ENCODE measurements at places on chromosomes 5 and 9.

- no peak for DNase-seq
Observed at GRCh38 chr9:35758475-35759050, 4.5 kb upstream of the MSMP start.

- no peak for DNase-seq
Observed at GRCh38 chr5:170656346-170656745, 127.2 kb upstream of the GABRP start.

DNA sequence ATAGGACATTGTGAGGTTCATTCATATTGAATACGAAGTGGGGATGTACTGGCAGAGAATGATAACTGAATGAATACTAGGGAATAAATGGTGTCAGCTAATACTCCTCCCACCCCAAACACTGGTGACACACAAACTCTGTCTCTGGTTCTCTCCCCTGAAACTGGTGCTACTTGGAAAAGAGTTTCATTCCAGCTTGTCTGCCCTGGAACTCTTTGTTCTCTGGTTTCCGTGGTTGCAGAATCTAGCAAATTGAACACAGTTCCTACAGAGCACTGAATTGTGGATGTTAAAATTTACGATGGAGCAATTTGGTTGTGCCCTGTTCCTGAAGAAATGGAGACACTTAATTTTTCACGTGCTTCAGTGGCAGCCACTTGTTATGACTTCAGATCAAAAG lies 181.7 kb downstream of the KCTD16 start:
- DNase-seq, result no peak

- DNase-seq, result no peak
Observed at GRCh38 chr9:126945682-126946081, 31.1 kb downstream of the RALGPS1 start.

DNA sequence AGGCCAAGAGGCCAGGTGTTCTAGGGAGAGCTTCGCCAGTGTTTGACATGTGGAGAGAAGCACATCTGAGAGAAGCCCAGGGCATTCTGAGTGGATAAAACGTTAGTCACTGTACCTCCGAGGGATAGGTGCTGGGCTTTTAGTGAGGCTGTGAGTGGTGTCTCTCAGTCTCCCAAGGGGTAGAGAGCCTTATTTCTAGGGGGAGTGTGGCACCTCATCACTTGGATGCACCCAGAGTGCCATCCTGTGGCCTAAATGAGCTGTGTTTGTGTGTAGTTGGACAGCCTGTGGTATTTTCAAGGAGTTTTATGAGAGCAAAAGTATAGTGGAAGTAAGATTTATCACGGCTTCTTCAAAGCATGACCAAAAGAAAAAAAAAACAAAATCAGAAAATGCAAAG lies 1046.9 kb upstream of the WWC1 start:
- DNase-seq, result no peak

DNA sequence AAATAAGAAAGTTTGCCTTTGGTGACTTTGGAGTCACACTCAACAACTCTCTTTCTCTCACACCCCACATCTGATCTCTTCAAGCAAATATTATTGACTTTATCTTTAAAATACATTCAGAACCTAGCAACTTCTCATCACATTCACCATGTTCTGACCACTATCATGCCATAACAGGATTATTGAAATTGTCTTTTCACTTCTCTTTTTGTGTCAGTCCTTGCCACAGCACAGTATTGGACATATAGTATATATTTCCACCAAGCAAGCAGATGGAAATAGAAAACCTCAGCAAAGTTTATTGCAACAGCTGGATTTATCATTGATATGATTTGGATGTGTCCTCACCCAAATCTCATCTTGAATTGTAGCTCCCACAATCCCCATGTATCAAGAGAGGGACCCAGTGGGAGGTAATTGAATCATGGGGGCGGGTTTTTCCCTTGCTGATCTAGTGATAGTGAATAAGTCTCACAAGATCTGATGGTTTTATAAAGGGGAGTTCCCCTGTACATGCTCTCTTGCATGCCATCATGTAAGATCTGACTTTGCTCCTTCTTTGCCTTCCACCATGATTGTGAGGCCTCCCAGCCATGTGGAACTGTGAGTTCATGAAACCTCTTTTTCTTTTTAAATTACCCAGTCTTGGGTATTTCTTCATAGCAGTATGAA lies 26.9 kb upstream of the ITGA1 start:
- DNase-seq, result no peak

DNA sequence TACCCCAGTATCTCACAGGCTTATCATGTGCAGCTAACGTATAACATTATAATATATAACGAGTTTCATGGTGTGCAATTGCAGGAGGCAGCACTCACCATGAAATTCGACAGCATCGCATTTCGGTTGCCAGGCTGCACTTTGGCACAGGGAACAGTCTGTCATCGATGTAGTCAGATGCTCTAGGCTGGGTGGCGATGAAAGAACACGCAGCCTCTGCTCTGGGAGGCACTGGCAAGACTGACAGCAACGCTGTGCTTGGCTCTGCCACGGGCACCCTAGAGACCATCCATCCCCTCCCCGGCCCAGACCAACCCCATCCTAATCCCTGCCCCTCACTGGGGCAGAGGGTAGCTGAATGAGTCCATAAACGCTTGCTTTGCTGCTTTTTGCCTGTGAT lies 290.8 kb downstream of the MED10 start:
- DNase-seq, result no peak

GRCh38 chr5:54867310-54867944 lies 118.0 kb downstream of the ESM1 start:
- DNase-seq, result peak; percentile 65

DNA sequence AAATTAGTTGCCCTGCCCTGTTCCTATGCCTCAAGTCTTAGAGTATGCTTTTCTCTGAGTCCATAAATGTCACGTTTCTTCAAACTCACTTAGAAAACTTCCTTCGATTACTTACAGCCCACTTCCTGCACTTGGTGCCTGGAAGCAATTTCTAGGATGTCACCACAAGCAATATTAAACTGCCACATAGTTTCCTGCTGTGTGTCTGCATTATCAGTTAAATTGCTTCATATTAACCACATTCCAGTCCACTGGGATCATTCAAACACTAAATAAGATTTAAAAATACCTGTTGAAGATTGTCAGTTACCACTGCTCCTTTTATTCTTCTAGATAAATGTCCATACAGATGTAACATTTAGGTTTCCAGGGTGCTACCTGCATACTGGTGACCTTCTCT lies 4.1 kb downstream of the DENND1A start:
- DNase-seq, result no peak

DNA sequence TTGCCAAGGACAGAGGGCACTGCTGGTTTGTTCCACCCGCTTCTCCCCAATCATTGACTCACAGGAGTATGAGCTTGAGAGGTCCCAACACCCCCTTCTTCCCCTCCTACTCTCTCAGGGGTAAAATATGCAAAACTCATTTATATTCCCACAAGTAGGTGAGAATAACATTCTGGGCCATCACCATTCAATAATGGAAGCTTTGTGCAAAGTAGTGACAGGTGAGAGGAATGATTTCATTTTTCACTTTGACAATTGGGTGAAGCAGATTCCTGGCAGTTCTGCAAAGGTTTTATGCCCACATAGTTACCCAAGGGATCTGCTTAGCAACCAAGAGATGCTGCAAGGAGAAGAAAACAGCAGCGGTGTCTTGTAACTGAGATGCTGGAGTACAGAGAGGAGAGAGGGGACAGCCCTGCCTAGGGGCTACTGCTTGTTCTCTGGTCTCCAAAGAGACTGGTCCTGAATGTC lies 137.6 kb downstream of the CMYA5 start:
- DNase-seq, result no peak

GRCh38 chr9:36164372-36164771 lies 4.8 kb upstream of the CCIN start:
- DNase-seq, result no peak

DNA sequence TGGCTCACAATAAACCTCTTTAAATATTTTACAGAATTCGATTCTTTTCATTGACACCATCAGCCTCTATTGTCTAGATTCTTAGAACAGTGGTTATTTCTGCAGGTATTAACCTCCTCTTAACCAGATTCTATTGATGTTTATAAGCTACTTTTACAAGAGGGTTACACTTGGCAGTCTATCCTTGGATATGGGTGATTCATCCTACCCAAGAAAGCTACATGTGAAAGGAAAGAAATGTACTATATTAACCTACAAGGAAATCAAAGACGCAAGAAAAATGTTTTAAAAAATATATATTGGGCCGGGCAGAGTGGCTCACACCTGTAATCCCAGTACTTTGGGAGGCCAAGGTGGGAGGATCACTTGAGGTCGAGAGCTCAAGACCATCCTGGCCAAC lies 16.7 kb downstream of the SLC25A25 start:
- no peak for DNase-seq

- no peak for DNase-seq
Observed at GRCh38 chr9:4873066-4873465, 80.3 kb downstream of the RCL1 start.

GRCh38 chr5:94310833-94311232 lies 307.6 kb downstream of the KIAA0825 start:
- DNase-seq, result no peak

GRCh38 chr5:151101151-151101550 lies 20.3 kb upstream of the TNIP1 start:
- DNase-seq, result no peak

GRCh38 chr5:168654211-168654721 lies 75.1 kb upstream of the PANK3 start:
- peak; percentile 83 for DNase-seq

DNA sequence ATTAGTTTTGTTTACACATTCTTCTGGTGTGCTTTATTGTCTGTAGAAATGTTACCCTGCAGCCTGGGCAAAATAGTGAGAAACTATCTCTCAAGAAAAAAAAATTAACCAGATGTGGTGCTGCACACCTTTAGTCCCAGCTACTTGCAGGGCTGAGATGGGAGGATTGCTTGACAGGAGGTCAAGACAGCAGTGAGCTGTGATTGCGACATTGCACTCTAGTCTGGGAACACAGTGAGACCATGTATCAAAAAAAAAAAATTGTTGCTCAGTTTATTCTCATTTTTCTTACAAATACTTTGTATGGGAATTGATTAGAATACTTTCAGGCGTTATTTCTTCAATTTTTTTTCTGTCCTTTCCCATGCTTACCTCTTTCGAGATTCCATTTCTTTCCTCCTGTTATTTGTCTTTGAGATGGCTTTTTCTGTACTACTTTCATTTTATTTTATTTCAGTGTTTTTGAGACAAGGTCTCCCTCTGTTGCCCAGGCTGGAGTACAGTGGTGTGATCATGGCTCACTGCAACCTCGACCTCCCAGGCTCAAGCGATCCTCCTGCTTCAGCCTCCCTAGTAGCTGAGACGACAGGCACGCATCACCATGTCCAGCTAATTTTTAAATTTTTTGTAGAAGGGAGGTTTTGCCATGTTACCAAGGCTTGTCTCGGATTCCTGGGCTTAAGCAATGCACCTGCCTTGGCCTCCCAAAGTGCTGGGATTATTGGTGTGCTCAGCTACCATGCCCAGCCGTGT lies 24.9 kb downstream of the TENT2 start:
- DNase-seq, result peak; percentile 14

- no peak for DNase-seq
Observed at GRCh38 chr9:83239747-83240146, 176.8 kb upstream of the RASEF start.

DNA sequence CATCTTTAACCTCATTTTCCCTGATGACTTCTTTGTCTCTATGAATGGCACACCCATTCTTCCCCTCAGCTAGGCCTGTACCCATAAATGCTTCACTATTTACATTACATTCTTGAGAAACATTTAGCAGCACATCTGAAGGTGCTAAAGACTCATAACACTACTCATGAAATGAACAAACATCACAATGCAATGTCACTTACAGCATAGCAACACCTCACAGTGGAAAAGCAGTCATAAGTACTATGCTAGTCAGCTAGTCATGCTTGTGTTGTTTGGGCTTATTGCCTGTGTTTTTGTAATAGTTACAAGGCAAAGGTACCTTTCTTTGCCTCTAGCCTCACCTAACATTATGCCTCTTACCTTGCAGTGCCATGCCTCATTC lies 228.9 kb downstream of the KIAA0825 start:
- DNase-seq, result no peak

GRCh38 chr5:31941151-31941755 lies 232.9 kb downstream of the GOLPH3 start:
- DNase-seq, result no peak

GRCh38 chr5:146565764-146566367 lies 49.9 kb upstream of the GPR151 start:
- DNase-seq, result peak; percentile 23

- no peak for DNase-seq
Observed at GRCh38 chr9:114235033-114235661, 79.8 kb downstream of the COL27A1 start.

- DNase-seq, result no peak
Observed at GRCh38 chr5:172680921-172681320, 39.9 kb downstream of the NEURL1B start.

- no peak for DNase-seq
Observed at GRCh38 chr9:132293145-132293721, 61.6 kb downstream of the SETX start.

- no peak for DNase-seq
Observed at GRCh38 chr9:112029921-112030444, 133.4 kb downstream of the UGCG start.

- DNase-seq, result no peak
Observed at GRCh38 chr5:662751-663435, 30.3 kb downstream of the TPPP start.

- no peak for DNase-seq
Observed at GRCh38 chr5:160260881-160261815, 31.8 kb downstream of the FABP6 start.

- DNase-seq, result peak; percentile 47
Observed at GRCh38 chr9:107847978-107848964, 358.7 kb upstream of the KLF4 start.

DNA sequence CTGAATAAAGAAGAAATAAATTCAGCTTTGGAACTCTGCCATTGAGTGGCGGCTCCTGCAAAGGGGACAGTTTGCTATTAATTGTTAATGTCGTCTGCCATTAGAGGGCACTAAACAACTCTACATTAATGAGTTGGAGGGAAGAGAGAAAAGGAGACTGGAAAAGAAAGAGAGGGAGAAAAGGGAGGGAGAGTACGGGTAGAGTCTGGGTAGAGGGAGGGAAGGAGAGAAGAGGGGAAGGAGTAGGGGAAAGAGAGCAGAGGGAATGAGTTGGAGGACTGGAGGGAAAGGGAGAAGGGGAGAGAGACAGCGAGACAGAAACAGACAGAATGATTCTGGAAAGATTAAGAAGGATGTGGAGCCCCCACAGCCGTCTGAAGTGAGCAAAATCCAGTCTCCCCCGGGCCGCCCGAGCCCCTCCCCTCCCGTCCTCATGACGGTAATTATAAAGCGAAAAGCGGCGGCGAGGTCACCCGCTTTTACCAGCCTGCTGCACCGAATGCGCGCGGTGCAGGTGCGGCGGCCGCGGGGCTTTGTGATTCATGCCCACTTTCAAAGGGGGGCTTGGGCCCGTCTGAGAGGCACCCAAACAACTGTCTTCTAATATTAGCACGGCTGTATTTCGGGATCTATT lies 1.9 kb upstream of the FST start:
- DNase-seq, result peak; percentile 53
